ENCODE measurements at places on chromosomes 1 and 21. TPM values are rescaled to one million over a fixed set of nuclear protein-coding genes. Genes with fewer than 3 reads are reported as not detected.

Gene RCSD1
- 143 TPM for total RNA-seq

Gene WNT3A
- not detected for total RNA-seq

Gene PIGK
- 23.2 TPM for total RNA-seq

Gene PRR9
- total RNA-seq, result not detected

Gene CGN
- 0.34 TPM for total RNA-seq

Gene SMCP
- total RNA-seq, result not detected

Gene FOXD3
- not detected for total RNA-seq

Gene AZIN2
- 12.0 TPM for total RNA-seq

Gene CRABP2
- 1.9 TPM for total RNA-seq

Gene OPRD1
- not detected for total RNA-seq

Gene LDLRAD1
- total RNA-seq, result not detected

Gene FCRLB
- total RNA-seq, result 0.97 TPM

Gene AIRE
- not detected for total RNA-seq

Gene CRYBG2
- total RNA-seq, result 8.7 TPM

Gene ESPN
- total RNA-seq, result 1.0 TPM

Gene PTGFRN
- total RNA-seq, result 0.90 TPM
